ENCODE measurements at places on chromosomes 7 and 10. TPM values are rescaled to one million over a fixed set of nuclear protein-coding genes. Genes with fewer than 3 reads are reported as not detected.

Gene PILRB
- 42.1 TPM for polyA plus RNA-seq

Gene PCLO
- not detected for polyA plus RNA-seq

Gene PRLHR
- not detected for polyA plus RNA-seq

Gene PDE1C
- 0.09 TPM for polyA plus RNA-seq

Gene RASA4B
- 2.7 TPM for polyA plus RNA-seq

Gene NCF1
- 3.5 TPM for polyA plus RNA-seq

Gene CTTNBP2
- polyA plus RNA-seq, result not detected

Gene ICA1
- polyA plus RNA-seq, result 5.0 TPM

Gene SLC16A12
- not detected for polyA plus RNA-seq

Gene MYO1G
- 261 TPM for polyA plus RNA-seq

Gene NPC1L1
- not detected for polyA plus RNA-seq

DNA sequence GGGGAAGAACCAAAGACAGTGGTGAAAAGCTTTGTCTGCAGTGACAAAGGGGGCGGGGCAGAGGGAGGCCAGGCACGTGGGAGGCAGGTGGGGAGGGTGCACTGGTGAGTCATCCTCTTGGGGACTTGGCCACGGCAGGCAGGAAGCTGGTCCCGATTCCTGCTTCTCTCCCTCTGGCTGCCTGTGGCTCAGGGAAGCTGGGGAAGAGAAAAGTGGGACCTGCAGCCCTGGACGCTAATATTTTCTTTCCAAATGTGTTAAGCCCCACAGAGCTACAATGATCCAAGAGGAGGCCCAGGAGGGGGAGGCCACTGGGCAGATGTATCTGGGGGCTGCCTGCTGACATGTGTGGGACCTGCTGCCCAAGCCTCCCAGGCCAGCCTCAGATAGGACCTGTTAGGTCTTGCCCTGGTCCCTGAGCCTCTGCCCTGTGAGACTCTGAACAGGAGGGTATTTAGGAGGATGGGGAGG is 231.8 kb downstream of the KCNMA1 start:
- no peak for DNase-seq

DNA sequence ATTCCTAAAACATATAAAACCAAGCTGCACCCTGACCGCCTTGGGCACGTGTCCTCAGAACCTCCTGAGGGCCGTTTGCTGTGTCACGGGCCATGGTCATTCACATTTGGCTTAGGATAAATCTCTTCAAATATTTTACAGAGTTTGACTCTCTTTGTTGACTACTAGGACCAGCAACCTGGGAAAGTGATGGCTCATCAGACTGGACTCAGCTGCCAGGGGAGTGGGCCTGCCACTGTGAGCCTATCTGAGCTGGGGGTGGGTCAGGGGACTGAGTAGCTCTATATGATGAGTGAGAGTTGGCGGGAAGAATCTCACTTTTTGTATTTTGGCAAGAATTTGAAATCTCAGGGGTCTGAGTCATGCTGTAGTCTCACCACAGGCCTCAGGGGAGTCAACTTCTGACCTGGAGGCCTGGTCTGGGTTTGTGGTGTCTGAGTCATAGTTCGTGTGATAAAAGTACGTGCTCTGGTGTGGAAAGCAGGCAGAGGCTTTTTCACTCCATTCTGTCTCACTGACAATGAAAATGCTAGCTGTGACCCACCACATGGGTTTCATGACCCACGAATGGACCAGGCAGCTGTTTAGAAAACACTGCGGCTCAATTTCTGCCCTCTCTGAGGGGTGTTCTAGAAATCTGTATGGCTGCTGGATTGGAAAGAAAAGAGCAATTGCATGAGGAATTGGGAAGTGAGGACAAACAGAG is 4.2 kb upstream of the UPP1 start:
- DNase-seq, result peak; percentile 92

- DNase-seq, result no peak
Observed at GRCh38 chr10:35219292-35219691, 92.6 kb downstream of the CREM start.

- DNase-seq, result no peak
Observed at GRCh38 chr7:98655611-98656010, 38.5 kb downstream of the NPTX2 start.

DNA sequence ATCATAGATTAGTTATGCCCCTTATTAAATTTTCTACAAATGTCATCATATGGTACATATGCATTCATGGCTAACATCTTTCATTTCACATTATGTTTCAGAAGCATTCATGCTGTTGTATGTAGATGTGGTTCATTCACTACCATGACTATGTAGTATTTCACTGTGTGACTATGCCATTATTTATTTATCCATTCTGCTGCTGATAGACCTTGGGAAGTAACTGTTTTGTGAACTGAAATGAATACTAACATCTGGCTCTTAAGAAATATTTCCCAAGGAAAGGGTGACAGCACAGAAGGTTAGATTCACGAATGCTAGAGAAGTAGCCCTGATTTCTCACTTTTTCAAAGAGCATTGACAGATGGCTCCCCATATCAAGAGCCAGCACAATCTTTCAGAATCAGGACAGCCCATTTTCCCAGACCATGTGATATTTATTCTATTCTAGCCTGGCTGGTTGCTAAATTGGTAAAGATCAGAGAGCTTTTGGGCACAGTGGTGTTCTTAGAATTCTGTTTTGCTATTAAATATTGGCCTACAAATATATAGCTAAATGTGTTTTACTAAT is 157.4 kb downstream of the DYNC1I1 start:
- DNase-seq, result no peak

DNA sequence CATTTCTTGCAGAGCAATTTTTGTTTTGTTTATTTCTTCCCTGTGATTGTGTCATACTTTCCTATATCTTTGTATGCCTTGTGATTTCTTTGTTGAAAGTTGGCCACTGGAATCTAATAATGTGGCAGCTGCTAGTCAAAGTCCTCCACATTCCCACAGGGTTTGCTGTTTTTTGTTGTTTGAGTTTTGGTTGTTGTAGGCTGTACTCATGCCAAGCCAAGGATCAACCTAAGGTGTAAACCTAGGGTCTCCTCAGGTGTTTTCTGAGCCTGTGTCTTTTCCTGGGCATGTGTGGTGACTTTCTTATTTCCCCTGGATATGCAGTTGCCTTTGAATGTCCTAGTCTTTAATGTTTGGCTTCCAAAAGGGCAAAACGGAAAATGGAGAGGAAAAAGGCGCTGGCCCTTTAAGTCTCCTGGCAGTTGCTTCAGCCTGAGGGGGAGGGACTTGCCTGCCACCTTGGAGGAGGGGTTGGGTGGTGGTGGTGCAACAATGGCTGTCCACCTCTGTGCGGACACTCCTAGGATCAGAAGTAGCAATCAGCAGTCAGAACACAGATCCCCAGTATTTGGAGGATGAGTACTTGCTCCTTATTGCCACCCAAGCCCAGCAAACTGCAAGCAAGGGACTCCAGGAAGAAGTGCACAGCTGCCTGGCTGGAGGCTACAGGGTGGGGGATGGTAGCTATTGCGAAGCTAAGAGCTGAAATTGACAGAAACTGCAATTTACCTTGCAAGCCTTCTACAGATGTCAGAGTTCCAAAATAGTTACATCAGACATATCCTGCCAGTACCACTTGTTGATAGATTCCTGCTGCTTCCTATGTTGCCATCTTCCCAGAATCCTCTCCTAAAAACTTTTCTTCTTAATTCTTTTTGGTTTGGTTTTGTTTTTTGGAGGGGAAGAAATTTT is 5.6 kb upstream of the ZNF518A start:
- DNase-seq, result no peak

- no peak for DNase-seq
Observed at GRCh38 chr10:70908406-70909296, 20.3 kb upstream of the PCBD1 start.

- DNase-seq, result no peak
Observed at GRCh38 chr7:26735976-26736600, 128.3 kb downstream of the SKAP2 start.

GRCh38 chr10:3213208-3213607 is 40.6 kb upstream of the PITRM1 start:
- DNase-seq, result no peak

DNA sequence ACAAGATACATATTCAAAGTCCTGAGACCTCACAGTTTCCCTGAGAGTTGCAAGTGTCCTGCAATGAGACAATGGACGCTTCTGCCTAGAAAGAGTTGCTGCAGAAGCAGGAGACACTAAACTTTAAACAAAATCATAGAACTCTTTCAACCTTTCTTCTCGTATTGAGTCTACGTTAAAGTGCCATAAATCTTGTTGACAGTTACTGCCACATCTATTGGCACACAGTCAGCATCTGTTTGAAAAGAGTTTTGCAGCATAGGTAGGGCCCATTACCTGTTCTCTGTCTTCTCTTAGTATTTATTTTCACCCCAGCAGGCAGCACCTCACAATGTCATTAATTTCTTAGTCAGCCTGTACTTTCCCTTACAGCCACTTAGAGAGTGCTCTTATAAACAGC is 335.3 kb upstream of the ETV1 start:
- DNase-seq, result no peak

GRCh38 chr10:122178655-122179054 is 92.4 kb upstream of the BTBD16 start:
- no peak for DNase-seq

GRCh38 chr10:44724415-44725174 is 186.5 kb upstream of the TMEM72 start:
- no peak for DNase-seq

DNA sequence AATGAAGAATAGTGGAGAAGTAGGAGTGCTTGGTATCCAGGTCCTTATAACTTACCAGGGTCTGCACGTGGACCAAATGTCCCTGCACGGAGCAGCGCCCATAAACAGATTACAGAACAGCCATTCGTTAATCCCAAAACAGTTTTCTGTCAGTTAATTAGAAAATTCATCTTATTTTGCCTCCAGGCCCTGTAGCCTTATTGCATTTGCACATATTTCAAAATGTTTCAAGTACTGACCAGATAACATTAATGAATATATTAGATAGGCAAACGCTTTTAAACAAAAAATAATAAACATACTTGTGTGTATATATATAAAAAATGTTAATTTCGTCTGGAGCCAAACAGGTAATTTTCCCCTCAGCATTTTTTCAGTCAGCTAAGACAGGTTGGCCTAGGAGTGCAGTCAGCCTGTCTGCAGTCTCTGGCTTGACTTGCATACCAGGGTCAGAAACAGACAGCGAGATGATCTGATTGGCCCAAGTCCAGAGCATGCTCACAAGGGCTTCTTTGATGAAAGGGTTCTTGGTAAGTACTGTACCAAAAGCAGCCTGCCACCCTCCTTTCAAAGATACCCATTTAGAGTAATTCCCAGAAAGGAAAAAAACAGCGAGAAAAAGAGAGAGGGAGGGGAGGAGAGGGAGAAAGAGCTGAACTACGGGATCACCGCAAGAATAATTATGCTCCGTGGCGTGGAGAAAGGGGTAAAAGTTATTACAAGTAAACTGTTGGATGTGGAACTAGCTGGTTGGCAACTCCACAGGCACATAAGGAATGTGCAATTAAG is 194.4 kb upstream of the TCF7L2 start:
- DNase-seq, result no peak

- no peak for DNase-seq
Observed at GRCh38 chr10:42989481-42989921, 87.4 kb upstream of the RET start.

GRCh38 chr10:78605800-78606350 is 462.9 kb upstream of the ZMIZ1 start:
- no peak for DNase-seq

DNA sequence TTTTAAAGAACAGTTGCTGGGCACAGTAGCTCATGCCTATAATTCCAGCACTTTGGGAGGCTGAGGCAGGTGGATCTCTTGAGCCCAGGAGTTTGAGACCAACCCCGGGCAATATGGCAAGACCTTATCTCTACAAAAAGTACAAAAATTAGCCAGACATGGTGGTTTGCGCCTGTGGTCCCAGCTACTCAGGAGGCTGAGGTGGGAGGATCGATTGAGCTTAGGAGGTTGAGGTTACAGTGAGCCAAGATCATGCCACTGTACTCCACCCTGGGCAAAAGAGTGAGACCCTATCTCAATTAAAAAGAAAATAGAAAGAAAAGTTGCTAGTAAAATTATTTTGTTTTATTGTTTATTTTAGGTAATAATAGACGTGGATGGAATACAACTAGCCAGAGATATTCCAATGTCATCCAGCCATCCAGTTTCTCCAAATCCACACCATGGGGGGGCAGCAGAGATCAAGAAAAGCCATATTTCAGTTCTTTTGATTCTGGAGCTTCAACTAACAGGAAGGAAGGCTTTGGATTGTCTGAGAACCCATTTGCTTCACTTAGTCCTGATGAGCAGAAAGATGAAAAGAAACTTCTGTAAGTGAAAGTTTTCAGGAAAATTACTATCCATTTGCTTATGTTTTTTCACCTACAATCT is 3.0 kb downstream of the NUP42 start:
- no peak for DNase-seq

DNA sequence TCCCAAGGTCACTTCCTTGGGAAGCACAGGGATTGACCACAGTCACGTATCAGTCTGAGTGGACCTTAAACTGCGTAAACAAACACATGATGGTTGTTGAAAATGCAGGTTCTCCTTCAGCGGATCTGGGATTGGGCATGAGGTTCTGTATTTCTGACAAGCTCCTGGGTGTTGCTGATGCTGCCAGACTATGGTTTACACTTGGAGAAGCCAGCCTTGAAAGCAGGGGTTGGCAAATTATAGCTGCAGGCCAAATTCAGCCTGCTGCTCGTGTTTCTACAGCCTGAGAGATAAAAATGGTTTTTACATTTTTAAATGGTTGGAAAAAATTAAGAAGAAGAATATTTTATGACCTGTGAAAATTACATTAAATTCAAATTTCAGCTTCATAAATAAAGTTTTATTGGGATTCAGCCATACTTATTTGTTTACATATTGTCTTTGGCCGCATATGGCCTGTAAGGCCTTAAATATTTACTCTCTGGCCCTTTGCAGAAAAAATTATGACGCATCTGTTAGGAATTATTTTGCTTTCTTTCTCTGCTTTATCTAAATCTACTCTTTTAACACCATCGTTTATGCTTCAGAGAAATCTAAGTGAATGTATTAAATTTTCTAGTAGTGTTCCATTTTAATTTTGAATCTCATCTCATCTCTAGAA is 109.6 kb downstream of the SH2D4B start:
- no peak for DNase-seq

All from immature natural killer cell (primary cell).